ENCODE measurements at places on chromosomes 7 and 10.

DNA sequence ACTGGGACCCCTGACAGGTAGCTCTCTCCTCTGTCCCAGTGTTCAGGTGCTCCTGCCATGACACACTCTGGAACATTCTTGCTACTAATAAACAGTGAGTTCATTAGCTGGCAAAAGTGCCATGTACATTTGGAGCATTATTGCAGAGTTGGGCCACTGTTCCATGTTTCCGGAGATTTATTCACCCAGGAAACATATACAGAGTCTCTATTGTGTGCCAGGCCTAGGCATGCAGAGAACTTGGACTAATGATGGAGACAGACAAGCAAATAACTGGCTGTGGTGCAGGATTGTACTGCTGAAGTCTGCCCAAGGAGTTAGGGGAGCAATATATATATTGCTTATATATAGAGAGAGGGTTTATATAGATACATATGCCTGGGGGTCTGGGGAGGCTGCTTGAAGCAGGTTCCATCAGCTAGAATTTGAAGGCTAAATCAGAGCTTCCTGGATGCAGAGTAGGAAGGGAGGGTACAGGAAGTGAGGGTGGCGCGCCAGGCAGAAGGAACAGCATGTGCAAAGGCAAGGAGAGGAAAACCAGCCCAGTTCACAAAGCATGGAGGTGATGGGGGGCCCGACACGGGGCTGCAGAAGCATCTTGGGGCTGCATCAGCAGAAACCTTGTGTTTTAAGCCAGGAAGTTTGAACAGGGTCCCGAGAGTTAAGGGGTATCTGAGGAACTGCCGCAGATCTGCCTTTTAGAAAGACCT, 22.7 kb upstream of the EEPD1 start:
- no peak for DNase-seq

- no peak for DNase-seq
Measured at GRCh38 chr10:112773783-112774182, 176.3 kb upstream of the TCF7L2 start.

GRCh38 chr7:78111386-78111785, 312.8 kb downstream of the PHTF2 start:
- no peak for DNase-seq

DNA sequence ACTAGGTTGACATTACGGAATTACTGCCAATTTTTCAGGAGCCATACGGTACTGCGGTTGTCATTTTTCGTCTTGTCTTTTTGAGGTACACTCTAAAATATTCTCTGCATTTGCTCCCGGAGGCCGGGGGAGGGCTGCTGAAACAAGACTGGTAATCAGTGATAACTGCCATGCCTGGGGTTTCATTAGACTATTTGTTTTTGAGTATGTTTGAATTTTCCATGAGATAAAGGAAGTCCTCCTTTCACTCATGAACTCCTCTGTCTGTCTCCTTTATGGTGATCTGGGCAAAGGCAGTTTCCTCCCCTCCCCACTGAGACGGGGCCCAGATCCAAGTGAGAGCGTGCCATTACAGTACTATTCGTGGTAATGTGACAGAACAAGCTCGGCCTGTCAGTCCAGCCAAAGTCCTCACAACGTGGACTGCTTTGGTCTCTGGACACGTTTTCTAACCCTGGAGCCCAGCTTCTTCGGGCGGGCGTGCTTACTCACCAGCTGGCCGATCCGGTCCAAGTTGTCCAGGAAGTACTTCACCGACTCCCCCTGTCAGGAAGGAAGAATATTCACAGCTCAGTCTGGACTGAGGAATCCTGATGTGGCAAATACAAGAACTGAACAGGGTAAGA, 45.1 kb downstream of the AMZ1 start:
- no peak for DNase-seq

GRCh38 chr7:132226046-132226956, 350.0 kb downstream of the PLXNA4 start:
- no peak for DNase-seq

DNA sequence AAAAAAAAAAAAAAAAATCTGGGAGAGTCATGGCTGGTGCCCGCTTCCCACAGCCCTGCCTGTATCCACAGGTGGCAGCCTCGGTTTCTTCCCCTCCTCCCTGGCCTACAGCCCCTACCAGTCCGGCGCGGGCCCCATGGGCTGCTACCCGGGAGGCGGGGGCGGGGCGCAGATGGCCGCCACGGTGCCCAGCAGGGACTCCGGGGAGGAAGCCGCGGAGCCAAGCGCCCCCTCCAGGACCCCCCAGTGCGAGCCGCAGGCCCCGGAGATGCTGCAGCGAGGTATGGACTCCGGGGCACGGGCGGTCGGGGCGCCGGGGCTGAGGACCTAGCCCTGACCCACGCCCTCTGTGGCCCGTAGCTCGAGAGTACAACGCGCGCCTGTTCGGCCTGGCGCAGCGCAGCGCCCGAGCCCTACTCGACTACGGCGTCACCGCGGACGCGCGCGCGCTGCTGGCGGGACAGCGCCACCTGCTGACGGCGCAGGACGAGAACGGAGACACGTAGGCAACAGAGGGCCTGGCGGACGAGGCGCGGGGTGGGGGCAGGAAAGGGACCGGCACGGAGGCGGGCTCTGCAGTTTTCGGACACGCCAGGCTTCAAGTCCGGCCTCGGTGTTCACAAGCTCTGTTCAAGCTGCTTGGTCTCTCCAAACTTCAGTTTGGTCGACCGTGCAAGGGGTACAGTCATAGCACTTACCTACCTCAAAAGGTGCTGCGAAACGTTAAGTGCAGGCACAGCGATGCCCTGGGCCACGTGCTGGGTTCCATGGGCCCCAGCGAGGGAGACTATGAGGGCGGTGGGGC, 3.9 kb downstream of the NFKB2 start:
- peak; percentile 90 for DNase-seq

GRCh38 chr7:104156842-104157277, 51.0 kb downstream of the ORC5 start:
- DNase-seq = peak; percentile 16

GRCh38 chr7:155785536-155785935, 26.7 kb downstream of the SHH start:
- DNase-seq = no peak

DNA sequence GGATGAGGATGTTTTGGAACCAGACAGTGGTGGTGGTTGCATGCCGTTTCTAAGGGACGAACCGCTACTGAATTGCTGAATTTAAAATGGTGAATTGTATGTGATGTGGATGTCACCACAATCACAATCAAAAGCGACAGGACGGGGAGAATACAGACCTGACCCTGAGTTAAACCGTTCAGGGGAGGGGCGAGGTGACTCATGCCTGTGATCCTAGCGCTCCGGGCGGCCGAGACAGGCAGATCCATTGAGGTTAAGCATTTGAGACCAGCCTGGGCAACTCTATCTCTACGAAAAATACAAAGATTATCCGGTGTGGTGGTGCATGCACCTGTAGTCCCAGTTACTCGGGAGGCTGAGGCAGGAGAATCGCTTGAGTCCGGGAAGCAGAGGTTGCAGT, 46.4 kb downstream of the UNCX start:
- DNase-seq = no peak

GRCh38 chr10:99487125-99487807, 45.5 kb upstream of the NKX2-3 start:
- no peak for DNase-seq

- DNase-seq = no peak
Measured at GRCh38 chr7:133601617-133602016, 348.7 kb downstream of the EXOC4 start.

- DNase-seq = peak; percentile 76
Measured at GRCh38 chr7:131040467-131040932, 287.2 kb upstream of the MKLN1 start.

GRCh38 chr10:96833220-96834001, 1.3 kb downstream of the LCOR start:
- DNase-seq = peak; percentile 14

DNA sequence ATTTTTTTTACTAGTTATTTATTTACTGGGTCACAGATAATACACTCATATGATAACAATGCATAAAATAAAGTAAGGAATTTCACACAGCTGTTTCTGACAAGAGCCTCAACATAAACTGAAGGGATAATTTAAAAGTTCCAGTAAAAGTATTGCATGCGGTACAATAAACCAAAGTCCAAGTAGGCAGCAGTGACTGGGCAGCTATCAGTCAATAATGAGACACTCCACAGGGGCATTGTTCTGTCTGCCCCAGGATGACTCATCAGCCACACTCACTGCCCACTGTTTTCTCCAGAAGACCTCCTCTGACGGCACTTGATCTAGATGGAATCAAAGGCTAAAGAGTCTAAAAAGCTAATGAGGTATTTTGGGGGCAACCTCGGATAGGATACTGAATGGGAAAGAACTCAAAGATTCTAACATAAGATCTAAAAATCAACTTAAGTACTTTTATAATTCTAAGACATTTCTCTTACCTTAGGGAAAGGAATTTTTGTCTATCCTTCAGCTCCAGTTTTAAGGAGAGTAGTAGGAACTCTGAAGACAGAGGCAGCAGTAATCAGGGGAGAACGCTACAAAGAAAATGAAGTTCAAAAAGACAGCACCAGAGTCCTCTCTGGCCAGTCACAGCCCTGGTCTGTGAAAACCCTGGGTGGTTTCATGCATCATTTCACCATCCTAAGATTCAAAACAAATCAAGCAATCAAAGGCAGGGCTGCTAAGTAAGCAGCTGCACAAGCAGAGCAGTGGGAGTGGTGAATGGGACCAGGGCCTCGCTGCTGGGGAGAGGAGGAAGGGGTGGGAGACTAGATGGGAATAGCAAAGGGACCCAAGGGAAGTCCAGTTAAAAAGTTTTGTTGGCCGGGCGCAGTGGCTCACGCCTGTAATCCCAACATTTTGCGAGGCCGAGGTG, 175.1 kb downstream of the AVL9 start:
- no peak for DNase-seq

DNA sequence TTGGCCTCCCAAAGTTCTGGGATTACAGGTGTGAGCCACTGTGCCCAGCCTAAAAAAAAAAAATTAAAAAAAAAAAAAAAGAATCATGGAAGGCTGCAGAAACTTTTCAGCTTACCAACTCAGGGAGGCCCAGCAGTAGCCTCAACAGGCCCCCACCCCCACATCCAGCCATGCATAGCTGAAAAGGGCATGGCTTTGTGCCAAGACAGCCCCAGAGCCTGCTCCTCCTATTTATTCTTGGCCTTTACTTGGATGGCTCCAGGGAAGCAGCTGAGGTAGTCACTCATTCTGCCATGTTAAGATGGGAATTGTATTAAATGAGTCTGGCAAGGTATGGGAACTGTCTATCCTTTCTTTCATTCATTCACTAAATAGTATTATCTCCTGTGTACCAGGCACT, 13.7 kb upstream of the CNNM2 start:
- no peak for DNase-seq

- no peak for DNase-seq
Measured at GRCh38 chr7:119228482-119228881, 1004.0 kb downstream of the ANKRD7 start.

- DNase-seq = peak; percentile 79
Measured at GRCh38 chr10:69629897-69630650, at the start of gene FAM241B. FAM241B (plus strand) TSS chr10:69630247; CDS start chr10:69631744, 1,497 bp downstream.

DNA sequence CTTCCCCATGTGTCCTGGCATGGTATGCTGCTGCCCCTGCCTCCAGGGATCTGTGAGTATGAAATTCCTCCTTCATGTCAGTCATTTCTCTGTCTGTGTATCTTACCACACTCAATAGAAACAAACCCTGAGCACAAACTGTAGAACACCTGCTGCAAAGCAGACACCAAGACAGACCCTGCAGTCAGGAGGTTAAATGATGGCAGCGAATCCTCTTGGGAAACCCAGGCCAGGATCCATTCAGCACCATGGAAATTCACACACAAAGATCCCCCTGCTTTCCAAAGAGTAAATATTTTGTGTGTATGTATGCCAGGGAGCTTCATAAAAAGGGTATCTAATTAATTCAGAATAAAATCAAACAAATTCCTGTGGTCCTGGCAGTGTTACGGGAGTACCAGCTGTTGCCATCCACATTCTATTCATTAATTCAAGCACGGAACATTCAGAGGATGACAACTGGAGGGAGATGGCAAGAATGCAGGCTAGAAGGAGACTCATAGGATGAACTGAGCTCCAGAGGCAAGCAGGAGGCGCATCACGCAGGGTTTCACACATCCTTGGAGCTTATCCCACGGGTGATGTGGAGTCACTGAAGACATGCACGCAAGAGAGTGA, 14.8 kb downstream of the ITIH5 start:
- DNase-seq = no peak

DNA sequence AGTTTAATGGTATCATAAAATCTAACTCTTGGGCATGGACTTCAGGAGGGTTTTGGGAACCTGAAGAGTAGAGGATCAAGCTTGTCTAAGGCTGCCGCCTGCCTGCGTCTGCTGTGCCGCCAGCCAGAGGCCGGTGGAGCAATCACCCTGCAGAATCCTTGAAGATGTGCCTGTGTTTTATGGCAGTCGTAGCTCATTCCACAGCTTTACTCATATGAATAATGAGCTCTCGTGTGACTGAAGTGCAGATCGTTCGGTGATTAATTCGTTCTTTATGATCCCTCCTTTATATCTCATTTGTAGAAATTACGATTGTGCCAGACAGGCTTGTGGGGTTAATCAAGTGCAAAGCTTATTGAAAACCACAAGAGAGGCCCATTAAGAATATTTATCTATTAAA, 100.8 kb downstream of the ACTR3B start:
- no peak for DNase-seq

GRCh38 chr7:3504384-3504783, 203.3 kb downstream of the SDK1 start:
- no peak for DNase-seq

- DNase-seq = no peak
Measured at GRCh38 chr7:102115181-102115580, 171.5 kb upstream of the SH2B2 start.

GRCh38 chr7:47407821-47408674, 173.9 kb downstream of the TNS3 start:
- DNase-seq = no peak

DNA sequence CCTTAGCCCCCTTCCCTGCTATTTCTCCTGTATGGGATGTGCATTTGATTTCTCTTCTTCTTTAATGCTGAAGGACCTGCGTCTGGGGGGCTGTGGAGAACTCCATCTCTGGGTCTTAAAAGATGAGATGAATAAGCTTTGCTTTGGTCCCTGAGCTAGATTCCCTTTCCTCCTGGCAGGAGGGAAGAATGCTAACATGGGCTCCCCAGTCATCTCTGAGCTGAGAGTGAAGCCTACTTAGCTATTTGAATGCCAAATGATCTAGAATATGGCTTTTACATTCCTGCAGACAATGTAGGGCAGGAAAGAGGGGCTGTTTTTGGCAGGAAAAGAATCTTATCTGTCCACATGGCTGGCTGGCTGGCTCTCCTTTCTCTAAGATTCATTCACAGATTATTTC, 62.6 kb upstream of the EFCAB10 start:
- DNase-seq = no peak

GRCh38 chr7:49639808-49640207, 133.6 kb upstream of the VWC2 start:
- DNase-seq = no peak

GRCh38 chr7:83362871-83363550, 200.3 kb upstream of the PCLO start:
- DNase-seq = no peak

GRCh38 chr7:139131601-139132041, 22.1 kb upstream of the ZC3HAV1 start:
- no peak for DNase-seq

GRCh38 chr7:102974366-102975236, 61.8 kb downstream of the LRRC17 start:
- no peak for DNase-seq

GRCh38 chr10:70827086-70827757, 11.5 kb downstream of the SGPL1 start:
- DNase-seq = no peak

Measured in CD4-positive, alpha-beta T cell treated with Interleukin-17A for 1 hour (primary cell).